ENCODE measurements at places on chromosomes 7 and 10. TPM values are rescaled to one million over a fixed set of nuclear protein-coding genes. Genes with fewer than 3 reads are reported as not detected.

DNA sequence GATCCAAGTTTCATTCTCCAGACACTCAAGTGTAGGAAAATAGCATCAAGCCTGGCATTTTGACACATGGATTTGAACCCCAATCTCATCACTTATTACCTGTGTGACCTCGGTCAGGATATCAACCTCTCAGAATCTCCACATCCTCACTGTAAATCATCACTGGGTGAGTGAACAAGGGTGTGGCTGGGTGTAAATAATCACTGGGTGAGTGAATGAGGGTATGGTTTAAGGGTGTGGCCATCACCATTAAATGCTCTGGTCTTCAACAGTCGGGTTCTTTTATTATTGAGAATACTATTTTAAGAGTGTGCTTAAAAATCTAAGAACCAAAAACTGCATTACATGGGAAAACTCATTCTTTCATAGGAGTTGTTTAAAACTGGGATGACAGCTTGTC is 200.1 kb downstream of the DOCK4 start:
- no peaks in the 10 kb centered on the region for H3K36me3 ChIP-seq
- no peak for DNase-seq
- no peak overlapping the region for H3K4me3 ChIP-seq
- no peaks in the 10 kb centered on the region for H3K27me3 ChIP-seq
- H3K27ac ChIP-seq, result no peak overlapping the region

GRCh38 chr10:3054183-3054850 is 13.0 kb upstream of the PFKP start:
- no peaks in the 10 kb centered on the region for H3K27me3 ChIP-seq
- peaks cover 12% of the 10 kb centered on the region for H3K4me1 ChIP-seq
- H3K36me3 ChIP-seq, result no peaks in the 10 kb centered on the region
- H3K27ac ChIP-seq, result no peak overlapping the region

DNA sequence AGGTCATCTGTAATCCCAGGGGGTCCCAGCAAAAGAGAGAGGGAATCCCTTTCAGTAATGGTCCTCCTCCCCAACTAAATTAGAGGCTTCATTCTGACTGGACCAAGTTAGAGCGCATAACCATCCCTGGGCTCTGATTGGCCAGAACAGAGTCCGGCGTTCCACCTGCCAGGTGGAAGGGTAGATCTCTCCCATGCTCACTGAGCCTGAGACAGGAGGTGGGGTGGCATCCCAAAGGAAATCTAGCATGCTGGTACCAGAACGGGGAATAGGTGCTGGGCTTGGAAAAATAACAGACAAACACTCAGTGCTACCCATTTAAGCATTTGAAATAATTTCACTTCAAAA is 21.0 kb upstream of the TSPAN33 start:
- H3K27me3 ChIP-seq, result peaks cover 33% of the 10 kb centered on the region
- H3K36me3 ChIP-seq, result no peaks in the 10 kb centered on the region
- H3K4me3 ChIP-seq, result no peak overlapping the region
- H3K4me1 ChIP-seq, result no peaks in the 10 kb centered on the region
- DNase-seq, result no peak

GRCh38 chr10:31381766-31382316 is 62.8 kb downstream of the ZEB1 start:
- H3K27ac ChIP-seq, result no peak overlapping the region
- no peaks in the 10 kb centered on the region for H3K36me3 ChIP-seq

- H3K4me1 ChIP-seq, result peaks cover 11% of the 10 kb centered on the region
- H3K27ac ChIP-seq, result peak overlapping the region; percentile 42
- no peak overlapping the region for H3K4me3 ChIP-seq
- H3K36me3 ChIP-seq, result peaks cover 45% of the 10 kb centered on the region
- no peak for DNase-seq
- H3K27me3 ChIP-seq, result no peaks in the 10 kb centered on the region
These were observed 1.3 kb downstream of the SAP25 start for GRCh38 chr7:100572281-100572948.

GRCh38 chr7:91514591-91514990 is 250.4 kb downstream of the FZD1 start:
- no peaks in the 10 kb centered on the region for H3K36me3 ChIP-seq
- no peak for DNase-seq
- H3K27ac ChIP-seq, result no peak overlapping the region
- H3K4me1 ChIP-seq, result no peaks in the 10 kb centered on the region
- no peaks in the 10 kb centered on the region for H3K27me3 ChIP-seq
- H3K4me3 ChIP-seq, result no peak overlapping the region

DNA sequence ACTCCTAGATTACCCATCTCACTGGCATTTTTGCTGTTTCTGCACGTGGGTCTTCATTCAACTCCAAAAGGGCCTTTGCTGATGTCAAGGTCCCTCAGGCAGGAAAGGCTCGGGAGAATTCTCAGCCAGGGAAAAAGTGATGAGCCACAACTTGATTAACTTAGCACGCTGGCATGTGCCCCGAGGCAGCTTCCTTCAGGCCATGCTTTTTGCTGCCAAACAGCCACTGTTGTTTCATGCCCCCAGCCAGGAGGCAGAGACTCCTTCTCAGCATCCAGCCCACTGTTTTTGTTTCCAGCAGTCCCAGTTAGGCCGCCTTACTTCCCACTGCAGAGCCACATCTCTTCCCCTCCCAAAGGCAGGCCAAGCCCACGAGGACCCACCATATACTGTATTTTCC is 266.5 kb upstream of the YAE1 start:
- no peak for DNase-seq
- H3K36me3 ChIP-seq, result no peaks in the 10 kb centered on the region
- H3K27me3 ChIP-seq, result peaks cover 39% of the 10 kb centered on the region
- H3K4me3 ChIP-seq, result no peak overlapping the region
- H3K27ac ChIP-seq, result no peak overlapping the region

DNA sequence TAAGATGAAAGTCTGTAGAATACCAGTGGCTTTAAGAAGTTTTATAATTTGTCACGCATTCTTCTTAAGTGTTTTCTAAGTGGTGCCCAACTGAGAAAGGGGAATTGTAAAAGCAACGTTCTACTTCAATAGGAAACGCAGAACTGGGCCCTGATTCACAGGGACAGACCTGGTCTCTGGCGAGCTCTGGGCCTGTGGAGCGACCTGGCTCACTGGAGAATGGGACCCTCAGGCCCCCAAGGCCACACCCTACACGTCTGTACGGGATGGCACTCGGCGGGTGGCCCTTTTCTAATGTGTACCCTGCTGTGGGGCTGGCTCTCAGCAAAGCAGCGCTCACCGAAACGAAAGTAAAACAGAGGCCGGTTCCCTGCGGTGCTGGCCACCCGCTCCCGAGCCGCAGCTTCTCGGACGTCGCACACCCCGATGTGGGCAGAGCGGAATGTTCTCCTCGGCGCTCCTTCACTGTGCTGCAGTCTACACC is 205.0 kb downstream of the DIP2C start:
- no peaks in the 10 kb centered on the region for H3K36me3 ChIP-seq
- H3K4me1 ChIP-seq, result no peaks in the 10 kb centered on the region
- no peak overlapping the region for H3K4me3 ChIP-seq
- DNase-seq, result no peak
- H3K27me3 ChIP-seq, result no peaks in the 10 kb centered on the region

DNA sequence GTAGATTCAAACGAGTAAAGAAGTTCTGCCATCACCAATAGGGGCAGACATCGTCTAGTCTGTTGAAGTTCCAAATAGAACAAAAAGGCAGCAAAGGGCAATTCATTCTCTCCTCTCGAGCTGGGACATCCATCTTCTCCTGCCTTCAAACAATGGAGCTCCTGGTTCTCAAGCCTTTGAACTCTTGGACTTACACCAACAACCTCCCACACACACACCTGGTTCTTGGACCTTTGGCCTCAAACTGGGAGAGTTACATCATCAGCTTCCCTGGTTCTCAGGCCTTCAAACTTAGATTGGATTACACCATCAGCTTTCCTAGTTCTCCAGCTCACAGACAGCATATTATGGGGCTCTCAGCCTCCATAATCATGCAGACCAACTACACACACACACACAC is 9.8 kb upstream of the GIMAP5 start:
- no peak overlapping the region for H3K27ac ChIP-seq
- H3K4me1 ChIP-seq, result peaks cover 6% of the 10 kb centered on the region
- H3K27me3 ChIP-seq, result peaks cover 41% of the 10 kb centered on the region
- no peak overlapping the region for H3K4me3 ChIP-seq
- H3K36me3 ChIP-seq, result no peaks in the 10 kb centered on the region
- DNase-seq, result no peak

GRCh38 chr10:14162629-14163344 is 167.9 kb downstream of the FRMD4A start:
- peaks cover 91% of the 10 kb centered on the region for H3K27me3 ChIP-seq
- H3K4me1 ChIP-seq, result no peaks in the 10 kb centered on the region
- no peak overlapping the region for H3K4me3 ChIP-seq
- no peak overlapping the region for H3K27ac ChIP-seq

GRCh38 chr10:104337521-104337984 is 712 bp downstream of the ITPRIP start:
- no peak overlapping the region for H3K27ac ChIP-seq
- H3K27me3 ChIP-seq, result peaks cover 28% of the 10 kb centered on the region
- H3K4me1 ChIP-seq, result peaks cover 13% of the 10 kb centered on the region
- peak overlapping the region; percentile 99 for H3K4me3 ChIP-seq

DNA sequence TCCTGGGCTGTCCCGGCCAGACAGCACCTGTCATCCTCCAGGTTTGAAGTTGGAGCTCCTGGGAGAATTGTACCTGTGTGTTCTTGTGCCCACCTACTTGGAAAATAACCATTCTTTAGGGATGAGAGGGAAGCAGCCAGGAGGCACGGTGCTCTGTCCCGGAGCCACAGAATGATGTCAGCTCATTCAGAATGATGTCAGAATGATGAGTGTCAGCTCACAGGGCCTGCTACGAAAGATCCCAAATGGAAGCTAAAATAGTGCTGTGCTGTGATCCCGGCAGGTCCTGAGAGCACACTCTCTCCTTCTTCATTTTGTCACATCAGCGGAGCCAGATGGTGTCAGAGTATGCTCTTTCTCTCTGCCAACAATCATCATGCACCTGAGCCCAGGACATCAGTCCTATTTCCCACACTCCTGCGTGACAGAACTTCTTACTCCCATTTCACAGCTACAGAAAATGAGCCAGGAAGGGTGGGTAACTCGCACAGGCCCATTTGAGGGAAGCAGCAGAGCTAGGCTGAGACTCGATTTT is 8.3 kb downstream of the ABCA13 start:
- no peaks in the 10 kb centered on the region for H3K36me3 ChIP-seq
- peaks cover 29% of the 10 kb centered on the region for H3K4me1 ChIP-seq
- DNase-seq, result no peak
- no peak overlapping the region for H3K4me3 ChIP-seq

GRCh38 chr10:93392121-93392520 is 90.0 kb downstream of the MYOF start:
- no peak overlapping the region for H3K27ac ChIP-seq
- no peak for DNase-seq
- H3K27me3 ChIP-seq, result no peaks in the 10 kb centered on the region
- peaks cover 11% of the 10 kb centered on the region for H3K4me1 ChIP-seq
- H3K4me3 ChIP-seq, result no peak overlapping the region
- H3K36me3 ChIP-seq, result peaks cover 77% of the 10 kb centered on the region

- peaks cover 11% of the 10 kb centered on the region for H3K36me3 ChIP-seq
- peaks cover 23% of the 10 kb centered on the region for H3K27me3 ChIP-seq
- no peak overlapping the region for H3K27ac ChIP-seq
These were observed 5.1 kb downstream of the VWA2 start for GRCh38 chr10:114244126-114244525.

DNA sequence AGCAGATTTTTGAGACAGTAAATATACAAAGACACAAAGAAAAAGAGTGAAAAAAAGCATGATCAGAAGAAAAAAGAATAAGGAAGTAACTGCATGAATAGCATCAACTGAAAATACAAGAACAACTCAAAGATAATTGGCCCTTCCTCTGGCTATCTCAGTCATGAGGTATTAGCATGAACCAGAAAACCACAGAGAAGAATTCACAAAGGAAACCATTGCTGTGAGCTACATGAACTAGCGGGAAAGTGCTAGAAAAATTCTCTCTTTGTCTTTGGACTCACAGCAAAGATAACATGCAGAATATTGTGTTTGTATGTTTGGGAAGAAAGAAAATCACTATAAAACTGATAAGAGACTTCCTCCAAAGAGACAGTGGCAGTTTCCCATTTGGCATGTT is 82.9 kb downstream of the SORCS1 start:
- H3K4me1 ChIP-seq, result no peaks in the 10 kb centered on the region
- no peak overlapping the region for H3K27ac ChIP-seq
- no peak overlapping the region for H3K4me3 ChIP-seq
- no peak for DNase-seq

DNA sequence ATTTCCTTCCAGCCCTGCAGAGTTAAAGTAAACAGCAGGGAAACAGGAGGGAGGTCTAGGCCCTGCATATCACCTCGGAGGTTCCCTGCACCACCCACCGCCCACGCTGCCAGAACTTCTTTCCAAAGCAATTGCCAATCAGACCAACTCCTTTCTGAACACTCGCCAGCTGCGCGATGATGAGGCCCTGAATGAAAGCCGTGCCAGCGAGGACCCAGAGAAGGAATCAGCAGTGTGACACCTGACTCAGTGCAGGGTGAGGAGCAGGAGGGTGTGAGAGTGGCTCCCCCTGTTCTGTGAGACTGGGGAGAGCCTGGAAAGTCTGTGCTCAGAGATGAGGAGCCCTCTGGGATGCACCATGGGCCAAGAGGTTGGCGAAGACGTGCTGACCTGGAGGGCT is 3.3 kb upstream of the TCERG1L start:
- peaks cover 8% of the 10 kb centered on the region for H3K36me3 ChIP-seq
- no peak for DNase-seq
- H3K27me3 ChIP-seq, result no peaks in the 10 kb centered on the region
- no peak overlapping the region for H3K27ac ChIP-seq

DNA sequence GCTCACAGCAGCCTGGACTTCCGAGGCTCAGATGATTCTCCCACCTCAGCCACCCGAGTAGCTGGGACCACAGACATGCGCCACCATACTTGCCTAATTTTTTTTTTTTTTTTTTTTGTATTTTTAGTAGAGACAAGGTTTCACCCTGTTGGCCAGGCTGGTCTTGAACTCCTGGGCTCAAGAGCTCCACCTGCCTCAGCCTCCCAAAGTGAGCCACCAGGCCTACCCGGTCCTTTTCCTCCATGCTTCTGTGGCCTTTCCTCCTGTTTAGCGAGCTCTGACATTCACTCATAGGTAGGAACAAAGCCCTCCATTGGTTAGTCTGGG is 50.1 kb upstream of the SRPK2 start:
- H3K27ac ChIP-seq, result peak overlapping the region; percentile 71
- H3K4me3 ChIP-seq, result peak overlapping the region; percentile 16
- no peak for DNase-seq

GRCh38 chr10:102962951-102963755 is 45.1 kb downstream of the CNNM2 start:
- H3K4me1 ChIP-seq, result no peaks in the 10 kb centered on the region
- no peaks in the 10 kb centered on the region for H3K36me3 ChIP-seq
- DNase-seq, result no peak
- no peak overlapping the region for H3K4me3 ChIP-seq

- no peaks in the 10 kb centered on the region for H3K36me3 ChIP-seq
- no peaks in the 10 kb centered on the region for H3K27me3 ChIP-seq
- DNase-seq, result no peak
- no peaks in the 10 kb centered on the region for H3K4me1 ChIP-seq
- no peak overlapping the region for H3K27ac ChIP-seq
These were observed 456.6 kb upstream of the POT1 start for GRCh38 chr7:125386211-125386610.

Gene ACTL6B
- total RNA-seq, result not detected

Gene ICA1
- 66.4 TPM for total RNA-seq

Gene SNX10
- 19.6 TPM for total RNA-seq

Gene SNCG
- 7.2 TPM for total RNA-seq

Gene FAM131B
- 0.19 TPM for total RNA-seq

Gene WDFY4
- not detected for total RNA-seq

Gene MUC3A
- total RNA-seq, result 6.3 TPM

Gene PIK3CG
- total RNA-seq, result not detected

Gene ECHDC3
- 24.7 TPM for total RNA-seq
